Fibroblast of pulmonary artery (primary cell): ENCODE measurements at places on chromosomes 4 and X.

DNA sequence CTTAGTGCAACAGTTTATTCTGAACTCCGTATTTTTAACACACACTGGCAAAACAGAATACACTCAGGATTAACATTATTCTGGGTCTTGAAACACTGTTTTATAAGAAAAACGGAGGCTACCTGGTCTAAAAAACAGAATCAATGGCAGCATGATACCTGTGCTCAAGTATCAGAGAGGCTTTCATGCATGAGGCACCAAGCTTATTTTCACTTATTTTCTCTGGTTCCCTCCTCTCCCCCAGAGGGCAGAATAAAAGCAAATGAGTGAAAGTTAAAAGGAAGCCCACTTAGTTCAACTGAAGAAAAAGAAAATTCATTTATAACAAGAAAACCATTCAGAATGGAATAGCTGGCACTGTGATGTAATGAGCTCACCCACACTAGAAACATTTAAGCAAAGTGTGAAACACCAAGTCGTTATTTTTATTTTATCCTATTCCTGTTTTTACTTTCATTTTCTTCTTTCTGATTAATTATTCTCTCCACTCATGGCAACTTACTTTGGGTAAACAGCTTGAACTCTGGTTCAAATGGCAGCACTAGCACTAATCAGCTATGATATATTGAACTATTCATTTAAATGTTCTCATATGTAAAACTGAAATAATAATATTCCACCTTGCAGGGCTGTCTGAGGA is 211.8 kb downstream of the PPP3CA start:
- DNase-seq, result no peak

DNA sequence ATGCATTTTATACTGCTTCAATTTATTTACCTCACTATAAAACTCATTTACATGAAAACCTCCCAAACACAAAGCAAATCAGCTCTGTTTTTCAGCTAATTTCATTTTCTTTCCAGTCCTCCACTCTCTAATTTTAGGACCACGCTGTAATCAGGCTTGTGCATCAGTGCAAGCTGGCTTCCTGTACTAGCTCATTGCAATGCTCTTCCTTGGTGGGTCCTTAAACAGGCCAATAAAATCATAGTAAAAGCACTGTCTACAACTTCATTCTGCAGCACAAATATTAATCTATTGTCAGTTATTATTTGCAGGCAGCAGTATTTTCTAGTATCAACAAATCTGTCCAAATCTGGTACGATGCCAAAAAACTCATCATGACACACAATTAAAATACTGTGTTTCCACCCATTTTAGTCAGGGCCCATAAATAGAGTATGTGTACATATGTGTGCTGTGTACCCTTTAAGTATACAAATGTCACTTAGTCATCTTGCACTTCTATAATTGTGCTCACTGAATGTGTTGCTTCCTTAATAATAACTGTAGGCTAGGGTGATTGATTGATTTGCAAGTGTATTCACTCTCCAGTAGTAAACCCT is 178.2 kb upstream of the HCCS start:
- DNase-seq, result no peak

GRCh38 chrX:46811121-46811520 is 25.7 kb upstream of the RP2 start:
- DNase-seq, result no peak

GRCh38 chrX:72478351-72478750 is 94.3 kb downstream of the HDAC8 start:
- no peak for DNase-seq

- peak; percentile 80 for DNase-seq
Observed at GRCh38 chr4:105978684-105979296, 83.5 kb downstream of the NPNT start.

DNA sequence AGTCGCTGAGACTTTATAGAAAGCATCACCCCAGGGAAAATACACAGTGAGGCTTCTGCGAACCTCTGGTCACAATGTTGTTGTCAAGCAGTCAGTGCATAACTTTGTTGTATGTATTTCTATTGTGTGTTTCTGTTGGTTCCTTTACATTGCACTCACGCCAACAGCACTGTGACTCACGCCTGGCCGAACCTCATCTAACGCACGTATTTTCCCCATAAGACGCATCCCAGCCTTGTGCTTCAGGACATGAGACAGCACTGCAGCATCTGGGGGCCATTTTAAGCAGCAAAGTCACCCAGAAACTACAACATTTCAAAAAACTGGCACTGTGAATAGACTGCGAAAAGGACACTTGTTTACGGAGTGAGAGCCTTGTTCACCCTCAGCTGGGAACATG is 30.6 kb downstream of the TBL1X start:
- no peak for DNase-seq

- no peak for DNase-seq
Observed at GRCh38 chrX:130718137-130718536, 184.9 kb downstream of the ENOX2 start.

DNA sequence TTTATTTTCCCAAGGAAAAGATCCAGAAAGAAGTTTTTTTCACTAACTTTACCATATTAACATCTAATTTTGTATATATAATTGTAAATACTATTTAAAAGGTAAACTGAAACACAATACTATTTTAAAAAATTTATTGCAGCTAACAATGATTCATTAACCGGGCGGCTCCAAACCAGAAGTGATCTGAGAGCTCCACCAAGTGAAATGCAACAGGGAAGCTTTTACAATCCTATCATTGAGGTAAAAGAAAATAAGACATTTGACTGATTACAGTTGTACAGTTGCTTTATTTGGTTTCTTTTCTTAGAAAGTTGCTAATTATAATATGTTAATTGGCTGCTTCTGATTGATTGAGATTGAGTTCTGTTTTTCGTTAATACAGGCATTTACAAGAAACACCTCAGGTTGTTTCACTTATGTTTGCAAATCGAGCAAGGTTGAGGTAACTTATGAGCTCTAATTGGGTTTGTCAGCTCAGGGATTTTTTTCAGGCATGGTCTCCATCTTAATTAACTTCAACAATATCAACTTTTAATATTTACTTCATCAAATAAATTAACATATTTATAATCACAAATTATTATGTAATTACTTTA is 220.2 kb upstream of the UGT8 start:
- peak; percentile 68 for DNase-seq

DNA sequence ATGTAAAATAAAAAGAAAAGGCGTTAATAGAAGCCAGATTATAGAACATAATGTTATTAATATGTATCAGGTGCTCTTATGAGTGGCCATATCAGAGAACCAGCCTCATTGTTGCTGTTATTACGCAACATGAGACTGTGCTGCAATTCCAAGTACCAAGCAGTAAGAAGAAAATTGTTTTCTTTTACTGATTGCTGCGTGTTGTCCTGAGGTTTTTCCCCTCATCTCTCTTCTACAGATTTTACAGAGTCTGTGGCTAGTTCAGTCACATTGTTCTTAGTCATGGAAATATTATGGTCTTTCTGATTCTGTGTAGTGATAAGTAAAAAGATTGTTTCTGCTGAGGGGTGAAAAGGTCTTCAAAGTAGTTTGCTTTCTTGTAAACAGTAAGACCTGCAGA is 55.9 kb downstream of the NPNT start:
- peak; percentile 64 for DNase-seq

- no peak for DNase-seq
Observed at GRCh38 chrX:1425381-1425780, 27.3 kb downstream of the ASMTL start.

- DNase-seq, result no peak
Observed at GRCh38 chr4:127957105-127957504, 7.9 kb downstream of the MFSD8 start.

DNA sequence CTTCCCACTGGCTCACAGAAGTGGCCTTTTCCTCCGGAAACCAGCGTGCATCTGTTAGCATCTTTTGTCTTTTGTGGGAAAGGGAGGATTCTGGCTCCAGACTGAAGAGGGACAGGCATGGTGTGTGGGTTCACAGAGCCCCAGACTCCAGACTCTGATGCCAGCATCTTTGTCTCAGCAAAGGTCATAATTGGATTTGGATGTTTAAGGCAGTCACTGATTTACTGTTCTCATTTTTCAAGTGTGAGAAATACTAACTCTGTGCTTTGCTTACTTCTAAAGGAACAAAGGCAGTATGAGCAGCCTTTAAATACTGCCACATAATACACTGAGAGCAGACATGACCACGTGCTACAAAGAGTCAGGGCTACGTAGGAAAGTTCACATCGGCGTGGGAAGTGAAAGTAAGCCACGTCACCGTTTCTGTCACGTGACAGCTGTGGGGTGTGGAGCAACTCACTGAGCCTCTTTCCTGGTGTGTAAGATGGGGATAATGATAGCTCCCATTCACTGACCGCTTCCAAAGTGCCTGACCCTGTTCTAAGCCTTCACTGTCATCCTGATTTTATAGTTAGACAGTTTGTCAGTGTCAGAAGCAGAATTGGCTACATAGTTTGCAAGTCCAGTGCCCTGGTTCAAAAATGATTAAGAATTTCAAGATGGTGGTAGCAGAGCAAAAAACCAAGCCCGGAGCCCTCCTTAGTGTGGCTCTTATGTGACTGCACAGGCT is 24.8 kb upstream of the TMSB4X start:
- DNase-seq, result peak; percentile 92

- no peak for DNase-seq
Observed at GRCh38 chrX:139508099-139508498, 22.4 kb upstream of the F9 start.
